ENCODE measurements at places on chromosomes 11 and 22.

- no peak for DNase-seq
Measured at GRCh38 chr11:11108026-11108425, 245.0 kb downstream of the CSNK2A3 start.

DNA sequence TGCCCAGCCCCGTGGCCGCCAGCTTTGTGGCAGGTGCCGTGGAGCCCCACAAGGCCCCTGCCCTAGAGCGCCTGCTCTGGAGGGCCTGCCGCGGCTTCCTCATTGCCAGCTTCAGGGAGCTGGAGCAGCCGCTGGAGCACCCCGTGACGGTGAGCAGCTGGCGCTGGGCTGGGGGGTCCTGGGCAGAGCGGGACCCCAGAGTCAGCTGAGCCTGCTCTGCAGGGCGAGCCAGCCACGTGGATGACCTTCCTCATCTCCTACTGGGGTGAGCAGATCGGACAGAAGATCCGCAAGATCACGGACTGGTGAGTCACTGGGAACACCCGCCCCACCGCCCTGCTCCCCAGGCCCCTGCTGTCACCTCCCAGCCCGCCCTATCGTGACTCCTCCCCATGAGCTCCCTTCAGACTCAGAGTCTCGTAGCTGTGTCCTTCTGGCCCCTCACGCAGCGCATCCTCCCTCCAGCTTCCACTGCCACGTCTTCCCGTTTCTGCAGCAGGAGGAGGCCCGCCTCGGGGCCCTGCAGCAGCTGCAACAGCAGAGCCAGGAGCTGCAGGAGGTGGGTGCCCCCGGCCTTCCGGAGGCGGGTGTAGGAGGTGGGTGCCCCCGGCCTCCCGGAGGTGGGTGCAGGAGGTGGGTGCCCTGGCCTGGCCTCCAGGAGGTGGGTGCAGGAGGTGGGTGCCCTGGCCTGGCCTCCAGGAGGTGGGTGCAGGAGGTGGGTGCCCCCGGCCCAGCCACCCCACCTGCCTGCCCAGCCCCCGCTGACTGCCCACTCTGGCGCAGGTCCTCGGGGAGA is 4.7 kb downstream of the TCIRG1 start:
- no peak for DNase-seq

- DNase-seq = no peak
Measured at GRCh38 chr11:46235777-46236688, 41.4 kb upstream of the CREB3L1 start.

DNA sequence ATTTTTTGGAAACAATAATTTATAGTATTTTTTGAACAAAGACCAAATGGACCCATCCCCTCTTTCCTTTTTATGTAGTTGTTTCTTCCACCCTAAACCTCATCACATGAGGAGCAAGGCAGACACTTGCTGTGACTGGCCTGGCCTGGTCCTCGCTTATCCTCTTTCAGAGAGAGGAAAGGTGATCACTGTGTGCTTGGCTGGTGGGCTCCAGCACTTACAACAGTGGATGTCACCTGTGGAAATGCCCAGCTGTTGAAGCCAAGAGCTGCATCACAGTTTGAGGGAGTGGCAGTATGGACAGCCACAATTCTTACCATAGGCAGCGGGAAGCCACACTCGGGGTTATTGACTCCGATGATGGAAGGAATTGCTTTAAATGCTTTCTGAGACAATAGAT is 185.7 kb downstream of the BCR start:
- no peak for DNase-seq

- DNase-seq = no peak
Measured at GRCh38 chr11:130426837-130427341, 1.5 kb downstream of the ADAMTS8 start.

DNA sequence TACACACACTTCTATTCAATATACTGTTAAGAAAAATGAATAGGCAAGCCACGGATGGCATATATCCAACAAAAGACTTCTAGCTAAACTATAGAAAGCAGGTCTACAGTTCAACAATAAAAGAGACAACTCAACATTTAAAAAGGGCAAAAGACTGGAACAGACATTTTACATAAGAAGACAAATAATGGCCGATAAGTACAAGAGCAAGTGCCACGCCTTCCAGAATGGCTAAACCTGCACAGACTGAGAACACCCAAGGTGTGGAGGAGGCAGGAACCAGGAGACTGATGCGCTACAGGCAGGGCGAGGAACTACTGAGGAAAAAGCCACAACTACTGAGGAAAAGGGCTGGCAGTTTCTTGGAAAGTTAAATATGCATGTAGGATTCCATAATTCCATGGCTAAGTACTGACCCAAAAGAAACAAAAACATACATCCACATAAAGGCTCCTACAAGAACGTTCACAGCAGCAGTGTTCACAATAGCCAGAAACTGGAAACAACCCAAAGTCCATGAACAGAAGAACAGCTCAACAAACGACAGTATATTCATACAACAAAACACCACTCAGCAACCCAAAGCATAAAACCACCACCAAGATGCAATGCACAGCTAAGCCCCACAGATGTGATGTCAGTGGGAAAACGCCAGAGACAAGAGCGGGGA is 9.6 kb upstream of the MOB2 start:
- DNase-seq = no peak

DNA sequence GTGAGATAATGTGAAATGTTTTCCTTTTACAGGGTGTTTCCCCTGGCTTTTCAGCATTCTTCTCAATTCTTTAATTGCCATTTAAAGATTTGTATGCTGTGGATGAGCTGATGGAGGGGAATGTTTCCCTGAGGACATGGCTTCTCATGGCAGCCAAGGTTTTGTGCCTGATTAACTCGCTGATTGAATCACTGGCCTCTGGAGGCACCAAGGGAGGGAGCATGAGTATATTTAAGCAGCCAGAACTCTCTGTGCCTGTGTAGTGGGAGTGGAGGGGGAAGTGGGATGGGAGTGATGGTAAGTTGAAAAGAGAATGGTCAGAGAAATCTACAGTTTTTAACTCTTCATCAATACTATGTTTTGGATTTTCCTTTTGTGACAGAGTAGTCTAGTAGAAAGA is 88.7 kb downstream of the STIM1 start:
- DNase-seq = no peak
